ENCODE measurements at places on chromosomes 13 and 19.

DNA sequence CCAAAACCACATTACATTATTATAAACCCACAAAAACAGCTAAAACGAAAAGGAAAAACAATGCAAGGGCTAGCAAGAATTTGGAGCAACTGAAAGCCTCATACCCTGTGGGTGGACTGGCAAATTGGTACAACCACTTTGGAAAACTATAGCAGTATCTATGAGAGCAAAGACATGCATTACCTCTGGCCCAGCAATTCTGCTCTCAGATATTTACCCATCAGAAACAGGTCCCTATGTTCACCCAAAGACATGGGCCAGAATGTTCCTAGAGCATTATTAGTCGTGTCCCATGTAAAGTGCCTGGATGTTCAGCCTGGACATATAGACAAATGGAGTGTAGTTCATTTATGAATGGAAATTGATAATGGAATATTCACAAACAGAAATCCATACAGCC is 27.9 kb downstream of the POP4 start:
- no peak overlapping the region for H3K27ac ChIP-seq
- no peaks in the 10 kb centered on the region for H3K27me3 ChIP-seq
- H3K36me3 ChIP-seq = no peaks in the 10 kb centered on the region
- no peak overlapping the region for H3K4me3 ChIP-seq
- H3K4me1 ChIP-seq = no peaks in the 10 kb centered on the region
- DNase-seq = no peak

DNA sequence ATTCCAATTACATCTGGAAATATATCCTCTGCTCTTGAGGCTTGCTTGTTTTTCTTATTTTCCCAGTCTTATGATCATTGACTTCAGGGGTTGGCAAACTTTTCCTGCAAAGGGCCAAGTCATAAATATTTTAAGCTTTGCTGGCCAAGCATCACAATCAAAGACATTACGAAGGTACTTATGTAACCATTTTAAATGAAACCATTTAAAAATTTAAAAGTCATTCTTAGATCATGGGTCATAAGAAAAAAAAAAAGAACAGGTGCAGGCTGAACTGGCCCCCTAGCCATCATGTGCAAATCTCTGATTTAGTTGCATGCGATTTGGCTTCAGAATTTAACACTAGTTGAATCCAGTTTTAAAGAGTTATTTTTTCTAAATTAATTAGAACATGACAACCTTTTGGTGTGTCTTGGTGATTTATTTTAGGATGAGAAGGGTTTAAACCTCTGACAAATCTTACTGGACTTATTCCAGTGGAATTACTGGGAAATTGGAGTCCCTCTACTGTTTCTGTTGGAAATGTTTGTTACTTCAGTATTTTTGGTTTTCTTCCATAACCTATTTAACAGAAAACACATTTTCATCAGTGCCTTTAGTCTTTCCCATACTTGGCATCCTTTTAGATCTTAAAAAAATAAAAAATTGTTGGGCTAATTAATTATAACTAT is 148.1 kb downstream of the NHLRC3 start:
- H3K36me3 ChIP-seq = no peaks in the 10 kb centered on the region
- H3K4me3 ChIP-seq = no peak overlapping the region
- H3K27ac ChIP-seq = no peak overlapping the region
- no peak for DNase-seq

DNA sequence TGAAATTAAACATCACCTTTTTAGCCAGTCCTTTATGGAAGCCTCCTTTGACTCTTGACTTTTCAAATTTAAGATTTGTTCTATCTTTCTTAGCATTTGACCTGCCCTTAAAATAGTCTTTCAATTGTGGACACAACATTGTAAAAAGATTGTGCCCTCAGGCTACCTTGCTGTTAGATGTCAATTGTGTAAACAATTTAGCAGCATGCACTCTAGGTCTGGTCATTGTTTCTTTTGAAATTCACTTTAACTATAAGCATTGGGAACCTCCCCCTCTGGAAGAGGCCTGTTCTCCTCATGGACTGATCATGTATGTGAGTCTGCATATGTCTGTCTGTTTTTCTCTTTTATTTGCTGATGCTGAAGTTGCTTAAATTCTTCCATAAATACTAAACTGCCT is 31.5 kb upstream of the PABPC3 start:
- H3K27ac ChIP-seq = no peak overlapping the region
- peaks cover 65% of the 10 kb centered on the region for H3K27me3 ChIP-seq
- H3K4me1 ChIP-seq = no peaks in the 10 kb centered on the region
- H3K4me3 ChIP-seq = no peak overlapping the region
- DNase-seq = no peak
- peaks cover 2% of the 10 kb centered on the region for H3K36me3 ChIP-seq

GRCh38 chr19:30062065-30062906 is 120.2 kb downstream of the URI1 start:
- peaks cover 11% of the 10 kb centered on the region for H3K27me3 ChIP-seq
- H3K27ac ChIP-seq = no peak overlapping the region
- no peak overlapping the region for H3K4me3 ChIP-seq
- no peaks in the 10 kb centered on the region for H3K4me1 ChIP-seq
- no peak for DNase-seq
- no peaks in the 10 kb centered on the region for H3K36me3 ChIP-seq

GRCh38 chr13:60851378-60851777 is 454.4 kb downstream of the TDRD3 start:
- H3K4me1 ChIP-seq = no peaks in the 10 kb centered on the region
- no peaks in the 10 kb centered on the region for H3K36me3 ChIP-seq
- H3K27me3 ChIP-seq = no peaks in the 10 kb centered on the region
- no peak overlapping the region for H3K4me3 ChIP-seq
- no peak for DNase-seq
- H3K27ac ChIP-seq = no peak overlapping the region

All from T-helper 17 cell (primary cell).